MCF 10A (cell line): ENCODE measurements at places on chromosomes 13 and 19.

GRCh38 chr13:110382229-110382628, 75.1 kb downstream of the COL4A2 start:
- peak; percentile 71 for DNase-seq

DNA sequence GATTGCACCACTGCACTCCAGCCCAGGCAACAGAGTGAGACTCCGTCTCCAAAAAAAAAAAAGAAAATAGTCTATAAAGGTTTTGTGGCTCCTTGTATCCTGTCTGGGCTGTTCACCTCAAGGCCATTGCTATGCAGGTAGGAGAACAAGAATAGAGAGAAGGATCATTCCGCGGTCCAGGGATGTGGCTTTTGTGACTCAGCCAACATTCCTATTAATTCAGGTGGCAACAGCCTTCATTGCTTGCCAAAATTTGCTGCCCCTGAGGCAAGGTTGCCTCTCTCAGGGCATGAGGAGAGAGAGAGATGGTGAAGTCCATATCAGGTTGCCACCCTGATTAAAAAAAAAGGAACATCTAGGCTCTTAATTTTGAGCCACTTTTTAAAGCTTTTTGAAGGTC, 8.0 kb downstream of the ZNF551 start:
- peak; percentile 47 for DNase-seq

DNA sequence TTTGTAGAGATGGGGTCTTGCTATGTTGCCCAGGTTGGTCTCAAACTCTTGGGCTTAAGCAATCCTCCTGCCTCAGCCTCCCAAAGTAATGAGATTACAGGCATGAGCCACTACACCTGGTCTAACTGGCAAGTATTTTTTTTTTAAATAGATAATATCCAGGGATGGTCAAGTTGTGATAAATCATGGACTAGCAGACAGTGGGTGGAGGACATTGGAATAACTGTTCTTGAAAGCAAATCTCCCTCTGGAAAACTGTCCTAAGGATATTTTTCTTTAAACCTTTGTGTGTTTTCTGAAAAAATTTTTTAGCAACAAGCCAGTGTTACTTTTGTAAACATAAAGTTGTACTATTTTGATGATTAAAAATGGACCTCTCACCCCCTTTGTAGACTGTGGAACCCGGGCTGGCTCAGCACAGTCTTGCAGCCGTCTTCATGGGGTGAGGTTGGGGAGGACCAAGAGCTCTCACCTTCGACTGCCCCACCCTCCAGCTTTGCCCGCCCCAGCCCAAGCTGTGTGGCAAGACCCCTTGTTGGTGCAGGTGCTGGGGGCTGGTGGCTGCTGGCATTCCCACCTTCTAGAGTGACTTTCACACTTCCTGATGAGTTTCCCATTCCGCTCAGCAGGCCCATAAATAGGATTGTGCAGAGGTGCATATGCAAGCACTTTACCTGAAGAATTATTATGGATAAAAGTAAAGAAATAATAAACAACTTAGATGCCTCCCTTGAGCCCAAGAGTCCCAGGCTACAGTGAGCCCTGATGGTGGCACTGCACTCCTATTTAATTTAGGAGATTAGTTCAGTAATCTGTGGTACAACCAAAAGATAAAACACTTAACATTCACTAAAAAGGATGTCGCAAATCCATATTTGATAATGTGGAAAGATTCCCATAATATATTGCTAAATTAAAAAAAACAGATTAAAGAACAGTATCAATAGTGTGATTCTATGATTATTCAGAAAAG, 107.3 kb downstream of the GADD45B start:
- DNase-seq, result no peak

- no peak for DNase-seq
These were observed 14.5 kb downstream of the LMTK3 start for GRCh38 chr19:48496959-48497727.

- peak; percentile 78 for DNase-seq
These were observed 49.9 kb downstream of the AP1M1 start for GRCh38 chr19:16247353-16248182.

GRCh38 chr19:6679139-6679538, 9.2 kb upstream of the TNFSF14 start:
- no peak for DNase-seq

- DNase-seq, result no peak
These were observed 45.5 kb upstream of the ZNF91 start for GRCh38 chr19:23440791-23441190.

- no peak for DNase-seq
These were observed 41.0 kb downstream of the HS6ST3 start for GRCh38 chr13:96130818-96131340.

DNA sequence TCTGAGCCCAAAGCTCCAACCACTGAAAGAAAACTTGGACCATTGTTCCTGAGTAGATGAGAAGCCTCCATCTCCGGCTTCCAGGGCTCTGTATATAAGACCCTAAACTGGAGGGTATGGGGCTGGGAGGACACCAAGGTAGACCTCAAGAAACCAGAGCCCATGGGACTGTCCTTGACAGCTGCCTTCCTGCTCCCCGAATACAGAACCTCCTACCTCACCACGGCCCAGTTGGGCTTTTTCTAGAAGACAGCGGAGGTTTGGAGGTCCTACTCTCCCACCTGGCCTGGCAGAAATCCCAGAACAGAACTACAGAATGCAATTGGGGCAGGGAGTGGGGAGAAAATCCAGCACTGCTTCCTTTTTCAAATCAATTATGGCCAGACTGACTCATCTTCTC, 177.3 kb upstream of the ZNF507 start:
- DNase-seq, result no peak

DNA sequence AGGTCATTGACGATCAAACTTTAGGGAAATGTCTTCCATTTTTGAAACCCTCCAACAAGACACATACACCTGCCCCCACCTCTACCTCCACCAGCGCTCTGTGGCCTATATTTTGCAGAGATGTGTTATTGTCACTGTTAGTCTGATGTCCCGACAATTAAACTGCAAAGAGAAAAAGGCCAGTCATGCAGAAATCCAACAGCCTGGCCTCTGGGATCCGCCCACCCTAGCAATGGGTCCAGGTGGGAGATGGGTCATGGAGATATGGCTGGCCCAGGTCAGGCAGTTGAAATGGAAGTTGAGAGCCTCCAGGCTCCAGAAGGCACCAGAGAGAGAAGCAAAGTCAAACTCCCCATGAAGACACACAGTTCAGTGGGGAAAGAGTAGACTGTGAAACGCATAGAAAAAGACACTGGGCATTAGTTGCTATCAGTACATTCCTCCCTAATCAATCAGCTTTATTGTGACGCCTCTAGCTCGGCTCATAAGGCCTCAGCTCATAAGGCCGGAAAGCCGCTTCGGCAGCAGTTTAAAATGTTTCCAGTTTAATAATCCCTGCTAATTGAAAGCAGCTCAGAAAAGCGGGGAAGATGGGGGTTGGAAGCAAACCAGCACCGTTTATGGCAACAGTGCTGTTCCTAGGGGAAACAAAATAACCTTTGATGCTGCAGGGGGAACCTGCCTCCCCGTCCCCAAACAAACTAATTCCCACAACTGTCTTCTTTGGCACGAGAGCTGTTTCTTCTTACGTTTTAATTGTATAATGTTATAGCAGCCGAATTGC, 239.7 kb upstream of the ZNF507 start:
- no peak for DNase-seq

- DNase-seq, result no peak
These were observed 51.6 kb downstream of the SACS start for GRCh38 chr13:23381866-23382265.

- DNase-seq, result peak; percentile 79
These were observed 4.0 kb upstream of the MAST3 start for GRCh38 chr19:18093439-18094161.

DNA sequence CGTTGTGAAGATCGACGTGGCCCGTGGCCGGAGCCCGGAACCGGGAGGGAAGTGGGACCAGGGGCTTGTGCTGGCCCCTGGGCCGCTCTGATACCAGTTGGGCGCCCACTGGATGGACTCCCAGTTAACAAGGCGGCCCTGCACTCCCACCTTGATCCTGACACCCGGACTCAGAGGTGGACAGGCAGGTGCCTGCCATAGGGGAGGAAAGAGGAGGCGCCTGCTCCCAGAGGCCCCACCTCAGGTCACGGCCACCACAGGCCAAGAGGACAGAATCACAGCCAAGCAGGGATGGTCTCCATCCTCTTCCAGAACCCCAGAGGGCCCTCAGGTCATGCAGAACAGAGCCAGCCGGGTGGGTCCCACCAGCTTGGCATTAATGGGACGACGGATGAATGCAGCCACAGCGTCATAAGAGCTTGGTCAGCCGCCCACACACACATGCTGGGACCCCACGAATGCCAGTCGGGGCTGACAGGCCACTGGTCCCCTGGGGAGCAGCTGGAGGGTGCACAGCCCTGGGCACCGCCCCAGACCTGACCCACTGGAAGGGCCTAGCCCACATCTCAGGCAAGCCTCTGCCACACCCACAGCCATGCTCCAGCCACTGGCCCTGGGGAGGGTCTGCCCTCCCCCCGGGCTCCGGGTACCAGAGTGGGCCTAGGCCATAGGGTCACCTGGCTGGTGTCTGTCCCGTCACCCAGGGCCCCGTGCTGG, 9.6 kb upstream of the KLF16 start:
- no peak for DNase-seq

DNA sequence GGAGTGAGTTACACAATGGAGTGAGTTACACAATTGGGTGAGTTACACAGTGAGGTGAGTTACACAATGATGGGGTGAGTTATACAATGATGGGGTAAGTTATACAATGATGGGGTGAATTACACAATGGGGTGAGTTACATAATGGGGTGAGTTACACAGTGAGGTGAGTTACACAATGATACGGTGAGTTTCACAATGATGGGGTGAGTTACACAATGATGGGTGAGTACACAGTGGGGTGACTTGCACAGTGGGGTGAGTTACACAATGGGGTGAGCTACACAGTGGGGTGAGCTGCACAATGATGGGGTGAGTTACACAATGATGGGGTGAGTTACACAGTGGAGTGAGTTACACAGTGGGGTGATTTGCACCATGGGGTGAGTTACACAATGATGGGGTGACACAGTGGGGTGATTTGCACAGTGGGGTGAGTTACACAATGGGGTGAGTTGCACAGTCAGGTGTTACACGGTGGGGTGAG, 52.5 kb upstream of the GAS6 start:
- DNase-seq, result no peak

DNA sequence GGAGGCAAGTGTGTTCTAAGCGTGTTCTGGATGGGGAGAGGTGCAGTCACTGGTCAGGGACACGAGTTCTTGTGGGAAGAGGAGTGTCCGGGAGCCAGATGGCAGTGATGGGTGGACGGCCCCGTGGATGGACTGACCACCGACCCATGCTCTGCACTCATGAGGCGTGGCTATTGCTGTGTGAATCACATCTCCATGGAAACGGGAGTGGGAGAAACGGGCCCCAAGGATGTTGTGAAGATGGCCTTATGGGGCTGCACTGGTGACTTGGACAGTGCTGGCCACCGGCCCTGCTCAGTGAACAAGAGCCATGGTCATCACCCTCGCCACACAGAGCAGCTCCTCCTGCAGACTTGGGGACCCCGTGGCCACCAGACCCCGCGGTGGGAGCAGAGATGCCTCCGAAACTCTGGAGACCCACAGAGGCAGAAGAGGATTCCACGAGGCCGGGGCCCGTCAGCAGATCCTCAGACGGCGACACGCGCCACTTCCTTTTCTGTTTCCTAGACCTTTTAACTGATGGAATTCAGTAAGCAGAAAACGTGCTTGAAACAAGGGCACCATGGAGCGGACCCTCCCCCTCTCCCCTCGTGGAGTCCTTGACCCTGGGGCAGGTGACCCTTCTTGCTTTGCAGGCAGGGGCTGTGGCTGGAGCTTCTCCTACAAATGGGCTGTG, 47.5 kb downstream of the GAS6 start:
- no peak for DNase-seq

GRCh38 chr19:56360841-56361240, 32.5 kb downstream of the ZNF582 start:
- no peak for DNase-seq

GRCh38 chr19:50720921-50721381, 1.3 kb upstream of the SHANK1 start:
- no peak for DNase-seq

- DNase-seq, result no peak
These were observed 4.1 kb downstream of the NTN5 start for GRCh38 chr19:48668761-48669160.

DNA sequence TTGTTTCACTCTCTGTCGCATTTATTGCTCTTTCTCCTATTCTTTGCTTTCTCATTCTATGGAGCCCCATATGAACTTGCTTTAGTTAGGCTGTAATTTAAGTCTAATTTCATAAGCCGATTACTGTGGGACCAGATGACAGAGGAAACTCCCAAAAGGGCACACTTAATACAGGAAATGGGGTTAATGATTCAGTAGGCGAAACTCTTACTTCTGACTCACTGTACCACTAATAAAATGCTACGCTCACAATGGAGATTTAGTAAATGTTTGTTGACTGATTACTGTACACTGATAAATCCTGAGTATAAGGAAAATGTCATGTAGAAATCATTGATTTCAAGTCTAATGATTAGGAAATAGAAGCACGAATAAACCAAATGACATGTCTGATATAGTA, 276.4 kb downstream of the KLF5 start:
- peak; percentile 89 for DNase-seq

GRCh38 chr19:50741179-50741933, 18.2 kb downstream of the CLEC11A start:
- no peak for DNase-seq

DNA sequence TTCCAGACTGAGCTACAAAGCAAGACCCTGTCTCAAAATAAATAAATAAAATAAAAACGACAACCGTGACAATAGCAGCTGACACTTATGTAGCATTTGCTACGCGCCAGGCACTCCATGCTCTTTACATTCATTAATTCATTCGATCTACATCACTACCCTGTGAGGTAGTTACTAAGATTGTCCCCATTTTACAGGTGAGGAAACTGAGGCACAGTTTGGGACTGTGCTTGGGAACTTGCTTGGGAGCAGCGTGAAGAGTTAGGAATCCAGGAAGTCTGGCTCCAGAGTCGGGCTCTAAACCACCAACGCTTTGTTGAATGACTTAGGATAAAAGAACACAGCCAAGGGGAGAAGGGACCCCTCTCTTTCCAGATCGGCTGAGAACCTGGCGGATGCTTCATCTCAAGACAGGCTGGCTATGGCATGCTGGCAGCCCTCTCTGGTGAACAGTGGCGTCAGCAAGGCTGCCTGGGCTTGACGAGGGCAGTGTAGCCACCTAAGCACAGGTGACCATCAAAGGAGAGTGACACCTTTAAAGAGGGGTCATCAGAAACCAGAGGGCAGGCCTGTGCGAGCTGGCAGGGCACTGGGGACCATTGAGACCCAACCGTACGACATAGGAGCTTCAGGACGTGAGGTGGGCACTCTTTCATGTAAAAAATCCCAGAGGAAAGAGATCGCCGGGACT, 591 bp downstream of the DOHH start:
- no peak for DNase-seq

DNA sequence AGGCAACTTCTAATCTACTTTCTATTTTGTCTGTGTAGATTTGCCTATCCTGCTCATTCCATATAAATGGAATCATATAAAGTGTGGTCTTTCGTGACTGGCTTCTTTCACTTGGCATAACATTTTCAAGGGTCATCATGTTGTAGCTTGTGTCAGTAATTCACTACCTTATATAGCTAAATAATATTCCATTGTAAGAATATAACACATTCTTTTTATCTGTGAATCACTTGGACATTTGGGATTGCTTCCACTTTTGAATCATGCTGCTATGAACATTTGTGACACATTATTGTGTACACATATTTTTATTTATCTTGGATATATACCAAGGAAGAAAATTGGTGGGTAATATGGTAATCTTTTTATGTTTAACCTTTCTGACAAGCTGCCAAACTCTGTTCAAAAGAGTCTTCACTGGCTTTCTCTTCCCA, 89.0 kb upstream of the CSNK1A1L start:
- DNase-seq, result peak; percentile 69

GRCh38 chr19:13839130-13839937, 37.6 kb upstream of the NANOS3 start:
- peak; percentile 94 for DNase-seq
